Activated B cell treated with CpG ODN at 0.5 μM for 24 hours (primary cell): ENCODE measurements at places on chromosomes 6 and 20. TPM values are rescaled to one million over a fixed set of nuclear protein-coding genes. Genes with fewer than 3 reads are reported as not detected.

NOX3 gene
- total RNA-seq = not detected in 2 replicates

DPM1 gene
- total RNA-seq = 39.8 and 41.2 TPM in 2 replicates

TBX18 gene
- not detected in 2 replicates for total RNA-seq

LAMA5 gene
- total RNA-seq = 19.8 and 24.8 TPM in 2 replicates

DNA sequence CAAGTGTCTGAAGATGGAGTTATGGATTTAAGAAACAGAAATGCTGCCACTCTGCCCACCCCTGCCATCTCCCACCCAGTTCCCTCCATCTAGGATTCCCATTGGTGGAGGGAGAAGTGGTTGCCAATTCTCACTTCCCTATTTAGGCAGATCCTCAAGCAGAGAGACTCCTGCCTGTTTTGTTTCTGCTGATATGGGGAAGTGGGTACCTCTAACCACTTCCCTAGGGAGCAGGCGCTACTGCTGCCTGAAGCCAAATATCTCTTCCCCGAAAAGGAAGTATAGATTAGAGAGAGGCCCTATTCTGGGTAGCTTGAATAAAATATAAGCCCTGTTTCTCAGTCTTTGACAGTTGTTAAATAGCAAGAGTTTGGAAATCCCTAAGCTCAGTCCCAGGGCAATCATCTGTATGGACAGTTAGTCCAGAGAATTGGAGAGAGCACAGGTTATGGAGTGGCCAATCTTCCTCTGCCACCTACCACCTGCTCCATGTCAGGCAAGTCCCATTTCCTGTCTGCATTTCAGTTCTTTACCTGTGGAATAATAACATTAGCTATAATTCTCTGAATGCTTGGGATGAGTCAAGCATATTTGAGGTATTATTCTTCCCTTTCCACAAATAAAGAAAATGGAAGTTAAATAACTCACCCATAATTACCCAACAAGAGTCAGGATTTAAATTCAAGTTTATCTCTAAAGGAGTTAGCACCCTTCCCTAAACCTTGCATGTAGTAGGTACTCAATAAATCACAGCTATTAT is 2.6 kb upstream of the ADGB start:
- H3K27ac ChIP-seq = no peak overlapping the region
- DNase-seq = no peak
- H3K36me3 ChIP-seq = no peaks in the 10 kb centered on the region
- peaks cover 5% of the 10 kb centered on the region for H3K27me3 ChIP-seq
- no peak overlapping the region for H3K4me3 ChIP-seq

DNA sequence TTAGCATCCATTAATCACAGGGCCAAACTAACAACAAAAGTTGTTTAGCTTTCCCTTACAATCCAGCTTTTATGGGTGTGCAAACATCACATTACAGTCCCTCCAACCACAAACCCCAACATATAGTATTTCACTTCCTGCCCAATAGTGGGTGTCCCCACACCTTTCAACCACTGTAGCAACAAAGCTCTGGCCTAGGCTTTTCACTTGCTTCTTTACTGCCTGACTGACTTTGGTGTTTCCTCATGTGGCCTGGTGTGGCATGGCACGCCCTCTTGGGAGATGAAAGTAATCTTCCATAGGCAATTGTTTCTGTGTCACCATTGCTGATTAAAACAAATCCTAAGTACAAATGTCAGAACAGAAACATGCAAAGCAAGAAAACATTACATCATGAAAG is 46.3 kb downstream of the MCM8 start:
- no peak for DNase-seq
- no peak overlapping the region for H3K4me3 ChIP-seq
- H3K4me1 ChIP-seq = peaks cover 14% of the 10 kb centered on the region
